Activated CD4-positive, alpha-beta T cell treated with anti-CD3 and anti-CD28 coated beads for 4 hours (primary cell): ENCODE measurements at places on chromosomes 7 and 10.

DNA sequence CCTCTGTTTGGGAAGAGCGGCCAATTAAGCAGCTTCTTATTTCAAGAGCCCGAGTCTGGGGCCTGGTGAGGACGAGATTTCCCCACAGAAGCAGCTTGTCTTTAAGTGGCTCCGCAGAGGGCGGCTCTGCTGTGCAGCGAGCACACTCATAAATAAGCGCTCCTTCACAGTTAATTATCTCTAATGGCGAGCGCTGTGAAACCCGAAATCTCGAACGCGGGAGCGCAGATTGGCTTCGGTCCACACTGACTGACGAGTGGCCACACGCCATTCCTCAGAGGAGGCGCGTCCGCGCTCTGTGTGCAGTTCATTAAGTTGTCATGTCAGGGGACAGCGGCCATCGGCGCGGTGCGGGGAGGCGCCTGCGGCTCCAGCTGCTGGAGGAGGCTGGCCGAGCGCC, 560.9 kb downstream of the DNAJB6 start:
- no peak for DNase-seq

DNA sequence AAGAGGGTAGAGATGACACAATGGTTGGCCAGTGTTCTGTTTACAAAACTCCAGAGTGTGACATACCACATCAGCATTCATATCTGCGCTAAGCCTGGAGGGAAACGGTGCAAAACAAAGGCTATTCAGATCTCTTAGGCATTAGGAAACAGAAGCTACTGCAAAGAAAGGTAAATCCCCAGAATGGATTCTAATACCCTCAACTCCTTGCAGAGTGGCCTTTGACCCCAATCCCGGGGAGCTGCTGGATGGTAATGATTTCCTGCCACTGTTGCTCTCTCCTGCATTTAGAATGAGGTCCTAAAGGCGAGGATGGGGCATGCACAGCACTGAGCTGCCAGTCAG, 65.2 kb downstream of the AOAH start:
- no peak for DNase-seq

- DNase-seq, result no peak
Observed at GRCh38 chr7:153193144-153193595, 433.6 kb downstream of the ACTR3B start.

GRCh38 chr7:17402628-17403278, 104.3 kb downstream of the AHR start:
- no peak for DNase-seq

DNA sequence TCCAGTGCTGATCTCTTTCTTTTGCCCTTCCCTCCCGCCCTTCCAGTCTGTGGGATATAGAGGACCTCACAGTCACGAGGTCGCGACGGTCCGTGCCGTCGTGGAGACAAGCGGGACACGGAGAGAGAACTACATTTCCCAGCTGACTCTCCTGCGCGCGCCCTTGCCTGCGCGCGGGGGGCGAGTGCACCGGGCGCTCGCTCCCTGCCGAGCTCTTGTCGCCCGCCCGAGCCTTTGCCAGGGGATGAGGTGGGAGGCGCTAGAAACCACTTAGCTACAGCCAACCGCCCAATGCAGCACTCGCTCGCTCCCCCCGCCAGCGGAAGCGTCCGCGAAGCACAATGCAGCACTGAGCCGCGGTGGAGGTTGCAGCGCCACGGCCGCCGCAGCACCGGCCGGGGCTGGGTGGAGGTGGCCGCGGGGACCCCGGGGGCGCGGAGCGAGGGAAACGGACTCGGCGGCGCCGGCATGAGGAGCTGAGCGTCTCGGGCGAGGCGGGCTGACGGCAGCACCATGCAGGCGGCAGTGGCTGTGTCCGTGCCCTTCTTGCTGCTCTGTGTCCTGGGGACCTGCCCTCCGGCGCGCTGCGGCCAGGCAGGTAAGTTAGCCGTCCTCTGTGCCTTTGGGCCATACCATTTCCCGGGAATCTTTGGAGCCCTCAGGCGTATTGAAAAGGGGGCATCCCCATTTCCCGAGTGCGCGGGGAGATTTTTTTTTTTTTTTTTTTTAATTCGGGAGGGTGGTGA, at the start of gene ADAM22:
TSS of gene ADAM22 (plus strand) at position 299 of the 746 bp plus-strand sequence. CDS start at position 514, 215 bp downstream.
- DNase-seq, result peak; percentile 78

- DNase-seq, result no peak
Observed at GRCh38 chr7:19834566-19834965, 61.1 kb upstream of the TMEM196 start.

GRCh38 chr7:134988161-134988560, 1.9 kb downstream of the AGBL3 start:
- DNase-seq, result no peak

- DNase-seq, result no peak
Observed at GRCh38 chr7:22731766-22732165, 4.8 kb downstream of the IL6 start.

GRCh38 chr7:134014935-134015334, 112.2 kb upstream of the LRGUK start:
- DNase-seq, result no peak

DNA sequence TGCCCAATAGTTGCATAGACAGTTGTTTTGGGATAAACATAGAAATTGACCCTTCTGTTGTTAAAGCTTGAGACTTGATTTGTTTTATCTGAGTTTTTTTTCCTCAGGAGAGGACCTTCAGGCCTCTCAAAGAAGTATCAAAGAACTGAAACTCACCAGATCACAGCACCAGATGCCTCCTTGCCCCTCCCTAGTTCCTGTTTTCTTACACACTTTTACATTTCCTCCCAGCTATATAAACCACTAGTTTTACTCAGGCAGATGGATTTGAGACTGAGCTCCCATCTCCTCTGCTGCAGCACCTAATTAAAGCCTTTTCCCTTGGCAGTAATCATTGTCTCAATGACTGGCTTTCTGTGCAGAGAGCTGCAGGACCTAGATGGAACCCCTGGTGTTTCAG, 150.6 kb upstream of the NRG3 start:
- DNase-seq, result no peak

DNA sequence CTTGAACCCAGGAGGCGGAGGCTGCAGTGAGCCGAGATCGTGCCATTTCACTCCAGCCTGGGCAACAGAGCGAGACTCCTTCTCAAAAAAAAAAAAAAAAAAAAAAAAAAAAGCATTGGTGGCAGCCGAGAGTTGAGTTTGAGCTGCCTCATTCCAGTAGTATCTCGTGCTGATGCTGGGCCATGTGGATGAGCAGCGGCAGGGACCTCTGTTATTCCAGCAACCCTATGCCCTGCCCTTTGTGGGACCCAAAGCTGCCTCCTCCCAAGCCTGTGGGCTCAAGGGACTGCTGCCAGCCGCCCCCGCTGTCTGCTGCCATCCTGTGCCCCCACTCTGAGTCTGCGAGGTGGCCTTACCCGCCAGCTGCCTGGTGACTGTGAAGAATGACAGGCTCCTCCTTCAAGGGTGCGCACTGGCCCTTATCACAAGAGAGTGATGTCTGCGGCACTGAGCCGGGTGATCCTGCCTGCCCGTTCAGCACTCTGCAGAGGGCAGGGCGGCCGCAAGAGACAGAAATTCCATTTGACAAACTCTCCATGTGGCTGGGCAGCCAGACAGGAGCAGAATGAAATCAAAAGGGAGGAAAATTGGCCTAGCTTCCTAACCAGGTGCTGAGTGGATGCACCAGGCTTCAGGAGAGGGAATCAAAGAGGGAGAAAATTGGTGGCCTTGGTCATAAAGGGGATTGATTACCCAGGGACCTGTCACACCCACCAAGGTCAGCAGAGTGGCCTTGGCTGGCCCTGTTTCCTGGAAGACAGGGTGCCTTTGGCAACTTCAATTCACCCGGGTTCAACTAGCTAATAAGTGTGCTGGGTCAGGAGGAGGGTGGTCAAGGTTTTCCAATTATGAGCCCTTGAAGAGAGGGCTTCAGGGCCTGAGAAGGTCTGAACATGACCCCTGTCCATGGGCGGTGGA, 65.3 kb upstream of the ZMIZ1 start:
- no peak for DNase-seq

GRCh38 chr10:11176746-11177145, 159.1 kb downstream of the CELF2 start:
- no peak for DNase-seq

GRCh38 chr7:107687656-107688055, 27.0 kb downstream of the SLC26A4 start:
- no peak for DNase-seq

DNA sequence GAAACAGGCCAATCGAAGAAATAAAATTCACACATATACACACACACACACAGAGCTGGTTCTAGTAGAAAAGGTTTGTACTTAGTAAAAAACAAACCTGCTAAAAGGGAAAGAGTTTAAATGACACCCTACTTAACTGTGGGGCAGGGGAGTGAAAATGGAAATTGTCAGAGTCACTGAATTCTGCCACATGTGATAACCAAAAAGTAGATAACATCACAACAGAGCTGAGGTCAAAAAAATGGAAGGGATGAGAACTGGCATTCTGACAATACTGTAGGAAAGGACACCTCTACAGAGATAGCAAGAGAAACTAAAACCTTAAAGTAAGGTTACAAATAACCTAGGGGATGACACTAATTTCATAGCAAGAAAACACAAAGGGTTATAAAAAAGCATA, 74.6 kb downstream of the CACUL1 start:
- DNase-seq, result no peak

DNA sequence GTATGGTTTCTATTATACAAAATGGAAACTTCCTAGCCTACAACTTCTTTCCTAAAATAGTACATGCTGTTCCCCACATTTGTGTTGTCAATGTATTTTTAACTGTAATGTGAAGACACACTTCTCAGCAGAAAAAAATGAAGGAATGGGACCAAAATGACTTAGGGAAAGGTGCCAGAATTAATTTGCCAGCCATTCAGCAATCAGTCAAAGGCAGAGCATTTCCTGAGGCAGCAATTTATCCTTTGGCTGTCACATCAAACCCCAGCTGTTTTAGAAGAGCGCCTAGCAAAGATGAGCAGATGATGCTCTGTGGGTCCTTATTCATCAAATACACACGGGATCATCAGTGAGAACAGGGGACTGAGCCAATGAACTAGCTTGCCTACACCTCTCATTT, 592.5 kb downstream of the KCNMA1 start:
- no peak for DNase-seq

- DNase-seq, result no peak
Observed at GRCh38 chr10:130489891-130490290, 353.7 kb downstream of the GLRX3 start.

DNA sequence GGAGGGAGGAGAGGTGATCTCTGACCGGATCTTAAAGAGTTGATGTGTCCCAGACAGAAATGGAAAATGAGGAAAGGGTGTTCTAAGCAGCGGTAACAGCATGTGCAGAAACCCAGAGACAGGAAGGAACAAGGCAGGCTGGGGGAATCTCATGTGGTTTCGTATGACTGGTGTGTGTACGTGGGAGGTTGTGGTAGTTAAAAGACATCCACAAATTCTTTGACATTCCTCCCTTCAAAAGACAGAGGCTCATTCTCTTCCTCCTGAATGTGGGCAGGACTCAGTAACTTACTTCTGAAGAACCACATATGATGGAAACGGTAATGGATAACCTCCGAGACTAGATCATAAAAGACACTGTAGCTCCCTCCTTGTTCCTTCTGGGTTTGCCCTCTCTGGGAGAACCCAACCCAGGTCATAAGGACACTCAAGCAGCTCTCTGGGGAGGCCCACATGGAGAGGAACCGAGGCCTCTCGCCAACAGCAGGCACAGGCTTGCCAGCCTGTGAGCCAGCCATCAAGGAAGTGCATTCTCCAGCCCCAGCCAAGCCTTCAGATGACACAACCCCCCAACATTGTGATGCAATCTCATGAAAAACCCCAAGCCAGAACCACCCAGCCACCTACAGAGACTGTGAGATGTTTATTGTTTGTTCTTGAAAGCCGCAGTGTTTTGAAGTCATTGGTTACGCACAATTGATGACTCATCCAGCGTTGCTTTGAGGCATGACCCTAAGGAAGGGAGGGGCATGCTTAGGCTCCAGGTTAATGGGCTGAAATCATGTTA, 116.0 kb downstream of the SLIT1 start:
- peak; percentile 26 for DNase-seq

- no peak for DNase-seq
Observed at GRCh38 chr10:86803156-86803555, 46.7 kb downstream of the BMPR1A start.

DNA sequence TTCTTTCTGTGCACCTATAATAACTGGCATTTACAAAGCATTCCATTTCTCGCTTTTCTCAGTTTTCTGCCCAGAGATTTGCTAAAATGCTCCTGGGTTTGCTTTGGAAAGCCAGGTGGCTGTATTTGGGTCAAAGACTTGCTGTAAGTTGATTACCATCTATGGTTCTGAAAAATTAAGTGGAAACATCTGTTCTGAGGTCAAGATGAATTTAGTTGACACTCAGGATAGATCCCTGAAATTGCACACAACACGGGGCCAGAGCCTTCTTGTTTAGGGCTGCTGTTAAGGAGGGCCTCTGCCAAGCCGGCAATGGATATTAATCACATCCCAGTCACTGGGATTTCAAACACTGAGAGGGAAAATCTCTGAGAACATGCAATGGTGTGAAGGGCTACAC, 111.6 kb upstream of the GLI3 start:
- DNase-seq, result no peak

GRCh38 chr10:34868589-34868988, 53.5 kb upstream of the PARD3 start:
- DNase-seq, result no peak

GRCh38 chr7:87735360-87735759, 107.2 kb downstream of the RUNDC3B start:
- DNase-seq, result no peak

DNA sequence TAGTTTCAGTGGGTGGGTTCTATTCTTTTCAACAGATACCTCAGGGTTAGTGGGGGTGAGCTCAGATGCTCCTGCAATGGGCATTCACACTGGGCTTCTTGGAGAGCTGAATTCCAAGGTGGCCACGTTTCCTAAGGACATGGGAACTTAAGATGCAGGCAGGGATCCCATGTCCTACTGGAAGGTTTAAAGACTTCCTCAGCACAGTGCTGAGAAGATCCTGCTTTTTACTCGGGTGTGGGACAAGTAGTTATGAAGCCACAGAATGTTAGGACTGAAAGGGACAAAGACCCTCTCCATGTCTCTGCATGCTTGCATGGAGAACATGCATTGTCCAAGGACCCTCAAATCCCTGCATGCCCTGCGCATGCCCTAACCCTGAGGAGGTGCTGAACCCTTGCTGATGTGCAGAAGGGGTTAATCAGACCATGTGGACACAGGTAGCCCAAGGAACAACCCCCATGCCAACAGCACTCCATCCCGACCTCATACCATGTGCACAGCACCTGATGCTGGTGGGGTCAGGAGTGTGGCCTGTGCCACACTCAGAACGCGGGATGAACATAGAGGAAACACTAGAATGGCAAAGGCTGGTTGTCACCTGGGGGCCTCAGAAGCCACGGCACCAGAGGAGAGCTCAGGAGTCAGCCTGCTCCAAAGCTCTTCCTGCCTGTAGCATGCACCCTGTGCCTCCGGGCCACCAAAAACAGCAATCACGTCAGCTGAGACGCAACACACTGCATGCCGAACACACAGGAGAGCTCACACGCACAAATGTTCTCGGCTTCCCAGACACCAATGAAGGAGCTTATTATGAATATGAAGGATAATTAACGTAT, 15.2 kb downstream of the IL2RA start:
- DNase-seq, result no peak

DNA sequence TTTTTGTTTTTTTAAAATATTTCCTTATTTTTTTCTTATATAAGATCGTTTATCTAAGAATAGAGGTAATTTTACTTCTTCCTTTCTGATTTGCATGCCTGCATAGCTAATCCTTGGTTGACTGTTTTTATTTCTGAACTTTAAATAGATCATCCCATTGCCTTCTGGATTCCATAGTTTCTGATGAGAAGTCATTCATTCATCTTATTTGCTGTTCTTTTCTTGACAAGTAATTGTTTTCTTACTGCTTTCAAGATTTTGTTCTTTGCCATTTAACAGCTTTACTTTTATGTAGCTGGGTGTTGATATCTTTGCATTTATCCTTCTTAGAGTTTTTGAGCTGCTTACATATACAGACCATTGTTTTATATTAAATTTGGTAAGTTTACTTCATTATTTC, 437.9 kb downstream of the SDK1 start:
- no peak for DNase-seq
